ENCODE measurements at places on chromosomes 2 and 18. TPM values are rescaled to one million over a fixed set of nuclear protein-coding genes. Genes with fewer than 3 reads are reported as not detected.

Gene STON1
- total RNA-seq: 3.0 TPM

Gene PLCL1
- 1.2 TPM for total RNA-seq

Gene NUP35
- 33.2 TPM for total RNA-seq

Gene CYP1B1
- total RNA-seq: 40.8 TPM

Gene EPB41L3
- 0.13 TPM for total RNA-seq

Gene ERFE
- not detected for total RNA-seq

Gene CCDC74B
- total RNA-seq: 4.4 TPM

Gene KCNG3
- not detected for total RNA-seq

Gene CASP10
- 22.7 TPM for total RNA-seq

- H3K27me3 ChIP-seq: peaks cover 14% of the 10 kb centered on the region
- H3K4me1 ChIP-seq: no peaks in the 10 kb centered on the region
- H3K27ac ChIP-seq: no peak overlapping the region
- ATAC-seq: no peak
- no peaks in the 10 kb centered on the region for H3K36me3 ChIP-seq
These were observed 258.2 kb downstream of the SLC8A1 start for GRCh38 chr2:40193670-40194026.

GRCh38 chr18:66439670-66440069 lies 164.2 kb downstream of the CDH19 start:
- ATAC-seq: no peak
- no peaks in the 10 kb centered on the region for H3K4me1 ChIP-seq
- H3K36me3 ChIP-seq: no peaks in the 10 kb centered on the region
- H3K27ac ChIP-seq: no peak overlapping the region
- H3K27me3 ChIP-seq: no peaks in the 10 kb centered on the region

- no peak for ATAC-seq
- no peaks in the 10 kb centered on the region for H3K36me3 ChIP-seq
- H3K27me3 ChIP-seq: peaks cover 21% of the 10 kb centered on the region
- no peak overlapping the region for H3K4me3 ChIP-seq
- no peaks in the 10 kb centered on the region for H3K4me1 ChIP-seq
These were observed 136.7 kb downstream of the ANTXR1 start for GRCh38 chr2:69149631-69150215.

- H3K27ac ChIP-seq: no peak overlapping the region
- no peaks in the 10 kb centered on the region for H3K36me3 ChIP-seq
- no peak overlapping the region for H3K4me3 ChIP-seq
- H3K4me1 ChIP-seq: no peaks in the 10 kb centered on the region
- peaks cover 16% of the 10 kb centered on the region for H3K27me3 ChIP-seq
These were observed 35.3 kb downstream of the MROH2A start for GRCh38 chr2:233813236-233814055.

GRCh38 chr2:232878855-232879617 lies 9.0 kb downstream of the SNORC start:
- H3K27ac ChIP-seq: no peak overlapping the region
- H3K4me3 ChIP-seq: no peak overlapping the region
- H3K4me1 ChIP-seq: peaks cover 6% of the 10 kb centered on the region
- no peak for ATAC-seq

DNA sequence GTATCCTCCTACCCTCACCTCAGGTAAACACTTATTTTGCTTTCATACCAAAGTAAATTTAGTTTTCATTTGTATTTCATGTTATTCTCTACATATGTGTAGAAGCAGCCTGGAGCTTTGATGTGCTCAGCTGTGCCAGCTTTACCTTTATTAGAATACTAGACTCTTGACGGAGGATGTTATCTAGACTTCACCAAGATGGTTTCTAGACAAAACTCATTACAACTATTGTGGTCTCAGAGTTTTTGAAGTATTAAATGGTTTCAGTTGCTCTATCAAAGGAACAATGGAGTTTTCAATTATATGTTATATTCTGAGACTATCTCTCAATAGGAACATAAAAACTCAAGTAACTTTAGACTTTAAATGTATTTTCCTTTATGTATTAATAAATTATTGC lies 5.0 kb upstream of the IL18RAP start:
- H3K4me3 ChIP-seq: peak overlapping the region; percentile 60
- peaks cover 39% of the 10 kb centered on the region for H3K4me1 ChIP-seq
- peaks cover 4% of the 10 kb centered on the region for H3K27me3 ChIP-seq
- peak overlapping the region; percentile 63 for H3K27ac ChIP-seq

DNA sequence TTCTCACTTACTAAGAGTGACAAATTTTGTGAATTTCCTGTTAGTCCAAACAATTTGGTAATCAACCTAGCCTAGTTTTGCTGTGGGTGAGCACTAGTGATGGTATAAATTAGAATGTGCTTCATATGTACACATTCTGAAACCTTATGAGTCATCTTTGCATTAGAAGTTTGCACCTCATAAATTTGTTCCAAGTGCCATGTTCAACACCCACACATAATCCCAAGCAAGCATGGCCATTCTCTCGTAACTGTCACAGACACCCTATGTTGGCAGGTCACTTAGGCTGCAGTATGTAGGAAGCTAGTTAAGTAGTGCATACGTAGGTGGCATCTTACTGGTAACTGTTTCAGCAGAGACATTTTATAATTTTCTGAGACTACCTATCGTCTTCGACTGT lies 46.9 kb downstream of the NAB1 start:
- peak overlapping the region; percentile 41 for H3K4me3 ChIP-seq
- H3K4me1 ChIP-seq: peaks cover 15% of the 10 kb centered on the region
- peak; percentile 85 for ATAC-seq
- no peaks in the 10 kb centered on the region for H3K27me3 ChIP-seq
- peaks cover 24% of the 10 kb centered on the region for H3K36me3 ChIP-seq
- peak overlapping the region; percentile 25 for H3K27ac ChIP-seq

DNA sequence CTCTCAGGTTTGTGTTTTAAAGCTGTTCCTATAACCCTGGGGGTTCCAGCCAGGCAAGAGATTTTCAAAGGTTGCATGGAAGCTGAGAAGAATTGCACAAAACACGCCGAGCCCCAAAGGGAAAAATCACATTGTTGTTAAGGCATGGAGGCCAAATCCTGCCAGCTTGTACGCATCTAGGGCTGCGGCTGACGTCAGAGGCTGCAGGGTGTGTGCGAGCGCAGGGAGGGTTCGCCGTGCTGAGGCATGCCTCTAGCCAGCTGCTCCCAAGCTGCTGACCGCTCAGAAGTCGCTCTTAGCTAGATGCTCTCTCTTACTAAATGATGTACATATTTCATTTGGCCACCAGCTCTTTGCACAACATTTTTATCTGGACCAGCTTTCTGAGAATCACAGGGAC lies 191.8 kb downstream of the LPIN1 start:
- no peak overlapping the region for H3K27ac ChIP-seq
- H3K4me3 ChIP-seq: no peak overlapping the region
- no peaks in the 10 kb centered on the region for H3K4me1 ChIP-seq

- no peak overlapping the region for H3K4me3 ChIP-seq
- no peak for ATAC-seq
These were observed 8.8 kb upstream of the IFIH1 start for GRCh38 chr2:162327134-162327769.

- ATAC-seq: no peak
- no peak overlapping the region for H3K4me3 ChIP-seq
- H3K4me1 ChIP-seq: peaks cover 6% of the 10 kb centered on the region
- H3K36me3 ChIP-seq: no peaks in the 10 kb centered on the region
- peaks cover 3% of the 10 kb centered on the region for H3K27me3 ChIP-seq
- no peak overlapping the region for H3K27ac ChIP-seq
These were observed 7.1 kb downstream of the SPRED2 start for GRCh38 chr2:65425276-65425675.

GRCh38 chr18:73264562-73264921 lies 396.8 kb upstream of the NETO1 start:
- H3K36me3 ChIP-seq: no peaks in the 10 kb centered on the region
- no peak for ATAC-seq
- no peaks in the 10 kb centered on the region for H3K4me1 ChIP-seq
- no peaks in the 10 kb centered on the region for H3K27me3 ChIP-seq

GRCh38 chr18:60069145-60069544 lies 169.3 kb downstream of the PMAIP1 start:
- no peaks in the 10 kb centered on the region for H3K36me3 ChIP-seq
- H3K4me3 ChIP-seq: no peak overlapping the region
- ATAC-seq: no peak
- H3K27ac ChIP-seq: no peak overlapping the region
- no peaks in the 10 kb centered on the region for H3K4me1 ChIP-seq
- H3K27me3 ChIP-seq: peaks cover 9% of the 10 kb centered on the region

- no peaks in the 10 kb centered on the region for H3K4me1 ChIP-seq
- no peaks in the 10 kb centered on the region for H3K36me3 ChIP-seq
- ATAC-seq: no peak
- no peaks in the 10 kb centered on the region for H3K27me3 ChIP-seq
- H3K4me3 ChIP-seq: no peak within 1 kb of the TSS
- H3K27ac ChIP-seq: no peak within 1 kb of the TSS
These were observed at the start of gene MC4R for GRCh38 chr18:60372596-60372995. TSS of gene MC4R (minus strand) at chr18:60372775. CDS start at chr18:60372349, 426 bp downstream.

DNA sequence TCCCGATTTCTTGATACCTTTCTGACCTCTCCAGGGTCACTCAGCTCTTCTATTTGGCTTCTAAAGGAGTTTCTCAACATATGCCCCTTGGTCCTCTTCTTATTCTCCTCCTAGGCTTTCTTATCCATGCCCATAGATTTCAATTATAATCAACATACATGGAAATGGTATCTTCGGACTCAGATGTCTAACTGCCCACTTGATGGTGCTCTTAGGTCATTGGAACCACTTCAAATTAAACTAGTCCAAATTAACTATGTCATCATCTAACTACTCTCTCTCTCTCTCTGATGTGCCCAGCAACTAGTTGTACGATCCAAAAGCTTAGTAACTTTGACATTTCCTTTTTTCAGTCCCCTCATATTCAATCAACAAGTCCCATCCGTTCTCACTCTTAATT lies 43.2 kb upstream of the GPR75 start:
- H3K27ac ChIP-seq: peak overlapping the region; percentile 6
- H3K4me3 ChIP-seq: no peak overlapping the region
- H3K27me3 ChIP-seq: no peaks in the 10 kb centered on the region
- peaks cover 91% of the 10 kb centered on the region for H3K36me3 ChIP-seq

GRCh38 chr2:26344581-26345282 lies 1.2 kb upstream of the SELENOI start:
- H3K27ac ChIP-seq: peak overlapping the region; percentile 95
- H3K4me3 ChIP-seq: peak overlapping the region; percentile 93
- no peak for ATAC-seq
- H3K36me3 ChIP-seq: peaks cover 33% of the 10 kb centered on the region

GRCh38 chr18:73711256-73711655 lies 436.4 kb downstream of the FBXO15 start:
- H3K4me1 ChIP-seq: no peaks in the 10 kb centered on the region
- no peak overlapping the region for H3K27ac ChIP-seq
- ATAC-seq: no peak
- no peaks in the 10 kb centered on the region for H3K27me3 ChIP-seq

DNA sequence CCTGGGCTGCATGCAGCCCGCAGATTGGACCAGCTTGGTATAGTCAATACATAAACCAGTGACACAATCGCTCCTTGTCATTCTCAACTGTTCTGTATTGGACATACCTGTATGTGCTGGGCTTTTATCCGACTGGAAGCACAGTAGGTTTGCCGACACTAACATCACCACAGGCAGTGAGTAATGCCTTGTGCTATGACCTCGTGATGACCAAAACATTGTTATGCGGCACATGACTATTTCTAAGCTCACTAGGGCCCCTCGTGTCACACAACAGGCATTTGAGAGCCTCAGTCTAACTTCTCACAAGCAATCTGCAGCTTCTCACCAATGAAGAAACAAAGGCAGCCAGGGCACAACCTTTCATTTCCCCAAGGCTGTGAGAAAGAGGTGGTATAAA lies 320.8 kb downstream of the AFF3 start:
- peaks cover 5% of the 10 kb centered on the region for H3K27me3 ChIP-seq
- no peaks in the 10 kb centered on the region for H3K36me3 ChIP-seq
- no peak for ATAC-seq
- H3K4me3 ChIP-seq: no peak overlapping the region
- H3K27ac ChIP-seq: no peak overlapping the region

- H3K27ac ChIP-seq: no peak overlapping the region
- no peaks in the 10 kb centered on the region for H3K4me1 ChIP-seq
- no peak overlapping the region for H3K4me3 ChIP-seq
- ATAC-seq: no peak
- no peaks in the 10 kb centered on the region for H3K36me3 ChIP-seq
These were observed 246.3 kb upstream of the LRRTM4 start for GRCh38 chr2:77768508-77768907.

- no peak for ATAC-seq
- no peaks in the 10 kb centered on the region for H3K4me1 ChIP-seq
- H3K36me3 ChIP-seq: no peaks in the 10 kb centered on the region
- no peak overlapping the region for H3K27ac ChIP-seq
- H3K27me3 ChIP-seq: no peaks in the 10 kb centered on the region
These were observed 137.4 kb downstream of the CALCRL start for GRCh38 chr2:187310701-187311100.

DNA sequence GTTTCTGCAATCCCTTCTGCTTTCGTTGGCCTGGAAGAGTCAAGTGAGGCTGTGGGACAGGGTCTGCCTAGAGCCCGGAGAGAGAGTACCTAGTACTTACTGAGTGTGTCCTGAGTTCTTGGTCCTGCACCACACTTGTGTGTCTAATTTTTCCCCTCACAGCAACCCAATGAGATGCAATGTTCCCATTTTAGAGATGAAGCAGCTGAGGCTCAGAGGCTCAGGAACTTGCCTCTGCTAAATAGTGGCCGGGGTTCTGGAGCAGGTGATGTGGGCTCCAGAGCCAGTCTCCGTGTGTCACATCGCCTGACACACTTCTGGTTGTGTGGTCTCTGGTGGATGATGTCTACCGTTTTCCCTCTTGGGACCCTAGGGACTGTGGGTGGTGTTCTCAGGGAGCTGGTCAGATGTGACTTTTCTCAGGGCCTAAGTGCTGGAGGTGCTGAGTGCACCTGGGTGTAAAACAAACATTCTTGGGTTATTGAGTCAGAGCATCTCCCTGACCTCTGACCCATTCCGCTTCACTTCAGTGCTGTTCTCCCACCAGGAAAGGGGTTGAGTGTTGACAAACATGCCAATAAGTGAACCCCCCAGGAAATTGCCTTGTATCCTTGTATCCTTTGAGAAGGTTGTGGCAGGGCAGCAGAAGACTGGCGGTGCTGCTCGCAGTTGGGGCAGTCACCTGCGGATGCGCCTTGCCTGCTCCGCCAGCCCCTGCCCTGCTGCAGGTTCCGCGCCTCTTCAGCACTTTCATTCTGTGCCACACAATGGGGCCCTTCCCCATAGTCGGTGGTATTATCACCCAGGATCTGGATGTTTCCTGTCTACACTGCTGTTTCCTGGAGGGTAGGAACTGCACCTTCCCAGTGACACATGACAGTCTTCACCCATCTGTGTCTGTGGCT lies 32.1 kb downstream of the HK2 start:
- no peaks in the 10 kb centered on the region for H3K27me3 ChIP-seq
- H3K27ac ChIP-seq: no peak overlapping the region
- H3K36me3 ChIP-seq: peaks cover 63% of the 10 kb centered on the region

DNA sequence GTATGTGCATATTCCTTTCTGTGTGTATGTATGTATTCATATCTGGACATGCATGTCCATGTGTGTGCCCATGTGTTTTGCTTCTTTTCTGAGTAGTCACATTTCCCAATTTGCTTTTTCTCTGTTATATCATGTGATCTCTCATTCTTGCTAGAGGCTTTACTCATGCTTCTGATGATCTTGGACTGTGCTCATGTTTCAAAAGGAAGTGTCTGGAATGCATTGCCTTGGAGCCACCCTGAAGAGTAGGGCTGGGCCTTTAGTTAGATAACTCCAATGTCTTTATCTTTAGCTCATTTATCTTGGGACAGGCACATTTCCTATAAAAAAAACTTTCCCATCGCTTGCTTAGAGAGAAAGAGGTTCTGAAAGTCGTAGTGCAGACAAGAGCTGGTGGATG lies 859.2 kb downstream of the CNTNAP5 start:
- no peak for ATAC-seq
- no peaks in the 10 kb centered on the region for H3K36me3 ChIP-seq
- no peak overlapping the region for H3K4me3 ChIP-seq
- H3K4me1 ChIP-seq: no peaks in the 10 kb centered on the region
- no peaks in the 10 kb centered on the region for H3K27me3 ChIP-seq
- no peak overlapping the region for H3K27ac ChIP-seq

GRCh38 chr2:230664128-230664527 lies 48.5 kb upstream of the CAB39 start:
- H3K36me3 ChIP-seq: no peaks in the 10 kb centered on the region
- peak overlapping the region; percentile 91 for H3K27ac ChIP-seq
